ENCODE measurements at places on chromosomes 5 and 9.

DNA sequence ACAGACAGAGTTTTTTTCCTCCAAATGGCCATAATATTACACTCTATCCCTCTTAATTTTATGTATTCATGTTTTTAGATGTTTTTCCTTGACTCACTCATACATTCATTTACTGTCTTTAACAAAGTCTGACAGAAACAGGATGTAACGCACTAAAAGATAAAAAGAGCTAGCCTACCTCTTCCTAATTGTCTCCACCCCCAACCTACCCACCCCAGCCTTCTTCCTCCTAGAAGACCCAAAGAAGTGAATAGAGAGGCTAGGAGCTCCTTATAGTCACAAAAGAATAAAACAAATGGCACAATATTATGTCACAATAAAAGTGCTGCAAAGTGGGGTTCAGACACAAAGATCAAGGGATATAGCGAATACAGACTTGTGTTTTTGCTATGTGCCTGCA, 719 bp downstream of the NOL8 start:
- no peak for DNase-seq

GRCh38 chr9:75201480-75202209, 113.3 kb downstream of the OSTF1 start:
- no peak for DNase-seq

- no peak for DNase-seq
These were observed 72.8 kb downstream of the ADAMTS2 start for GRCh38 chr5:179272326-179273072.

- peak; percentile 100 for DNase-seq
These were observed 12.7 kb downstream of the CSF2 start for GRCh38 chr5:132086277-132086794.

GRCh38 chr5:154315196-154315595, 124.7 kb downstream of the GALNT10 start:
- no peak for DNase-seq

DNA sequence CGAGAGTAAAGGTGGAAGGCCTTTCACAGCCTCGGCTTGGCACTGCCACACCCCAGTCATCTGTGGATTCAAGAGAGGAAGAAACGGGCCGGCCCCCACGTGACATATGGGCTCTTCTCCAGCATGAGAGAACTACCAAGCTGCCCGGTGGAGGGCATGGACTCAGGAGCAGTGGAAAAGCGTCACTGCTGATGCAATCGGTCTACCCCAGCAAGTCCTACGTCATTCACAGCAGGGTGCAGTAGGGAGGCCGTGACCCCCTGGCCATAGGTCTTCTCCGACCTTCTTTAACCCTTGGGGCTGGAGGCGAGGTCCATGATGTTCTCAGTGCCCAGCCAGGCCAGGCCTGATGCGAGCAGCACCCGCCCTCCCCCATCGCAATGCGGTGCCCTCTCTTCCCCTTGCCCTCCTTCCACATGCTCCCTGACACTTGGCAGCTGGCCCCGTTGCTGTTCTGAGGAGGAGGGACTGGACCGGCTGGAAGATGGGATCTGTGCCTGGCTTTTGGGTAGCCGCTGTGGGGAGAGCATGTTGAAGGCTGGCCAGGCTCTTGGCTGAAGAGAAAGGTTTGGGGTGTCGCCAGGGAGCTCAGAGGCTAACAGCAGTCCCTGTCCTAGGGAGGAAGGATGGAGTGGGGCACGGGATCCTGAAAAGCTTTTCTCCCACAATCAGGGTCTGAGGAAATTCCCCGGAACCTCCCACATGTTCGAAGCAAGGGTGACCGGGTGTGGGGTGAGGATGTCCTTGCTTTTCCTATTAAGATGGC, 89.8 kb downstream of the LIFR start:
- no peak for DNase-seq

DNA sequence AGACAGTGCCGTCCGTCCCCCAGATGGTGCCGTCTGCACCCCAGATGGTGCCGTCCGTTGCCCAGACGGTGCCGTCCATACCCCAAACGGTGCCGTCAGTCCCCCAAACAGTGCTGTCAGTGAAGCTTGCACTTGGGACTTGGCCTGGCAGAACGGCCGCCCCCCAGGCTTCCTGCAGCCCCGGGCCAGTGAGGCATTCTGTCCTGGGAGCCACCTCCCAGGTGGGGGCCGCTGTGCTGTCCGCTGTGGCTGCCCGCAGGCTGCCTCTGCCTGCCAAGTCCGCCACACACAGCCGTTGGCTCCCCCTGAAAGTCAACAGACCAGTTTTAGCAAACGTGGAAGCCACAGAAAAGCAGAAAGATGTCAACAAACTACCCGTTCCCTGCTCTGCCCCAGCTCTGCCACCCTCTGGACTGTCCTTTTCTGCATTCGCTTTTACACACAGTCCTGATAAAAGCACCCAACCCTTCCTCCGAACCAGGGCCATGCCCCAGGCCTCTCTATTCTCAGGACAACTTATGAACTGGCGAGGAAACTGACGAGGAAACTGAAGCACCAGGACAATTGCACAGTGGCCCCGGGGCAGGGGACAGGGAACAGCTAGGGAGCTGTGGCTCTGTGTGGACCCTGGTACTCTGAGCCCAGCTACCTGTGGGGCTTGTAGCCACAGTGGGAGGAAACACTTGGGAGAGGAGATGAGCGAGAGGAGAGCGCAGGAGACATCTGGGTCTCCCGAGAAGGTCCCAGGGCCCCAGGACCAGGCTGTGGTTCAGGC, 39.6 kb upstream of the RXRA start:
- DNase-seq = no peak

GRCh38 chr5:167219298-167219697, 1072.1 kb upstream of the WWC1 start:
- DNase-seq = no peak

- no peak for DNase-seq
These were observed 9.6 kb downstream of the TLE4 start for GRCh38 chr9:79581388-79581787.

GRCh38 chr5:128574041-128574440, 36.0 kb upstream of the FBN2 start:
- DNase-seq = peak; percentile 49

DNA sequence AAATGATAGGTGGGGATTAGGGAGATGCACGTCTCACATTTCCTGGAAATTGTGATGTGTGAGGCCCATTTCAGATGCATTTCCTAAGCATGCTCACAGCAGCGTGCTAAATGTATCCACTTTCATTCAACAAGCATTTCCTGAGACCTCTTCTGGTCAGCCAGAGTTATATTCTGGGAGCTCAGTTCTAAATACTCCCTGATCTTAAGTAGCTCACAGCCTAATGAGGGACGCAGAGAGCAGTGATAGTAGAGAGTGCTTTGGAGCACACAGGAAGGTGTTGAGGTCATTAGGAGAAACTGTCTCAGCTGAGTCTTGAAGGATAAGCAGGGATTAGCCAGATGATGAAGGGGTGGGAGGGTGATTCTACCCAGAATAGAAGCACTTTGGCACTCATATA, 46.2 kb upstream of the FSD1L start:
- no peak for DNase-seq

- DNase-seq = no peak
These were observed 19.0 kb upstream of the WHRN start for GRCh38 chr9:114524247-114524681.

- DNase-seq = peak; percentile 33
These were observed 83.4 kb downstream of the RAPGEF1 start for GRCh38 chr9:131656356-131657036.

GRCh38 chr5:150469718-150470469, 20.4 kb upstream of the RPS14 start:
- DNase-seq = peak; percentile 97

DNA sequence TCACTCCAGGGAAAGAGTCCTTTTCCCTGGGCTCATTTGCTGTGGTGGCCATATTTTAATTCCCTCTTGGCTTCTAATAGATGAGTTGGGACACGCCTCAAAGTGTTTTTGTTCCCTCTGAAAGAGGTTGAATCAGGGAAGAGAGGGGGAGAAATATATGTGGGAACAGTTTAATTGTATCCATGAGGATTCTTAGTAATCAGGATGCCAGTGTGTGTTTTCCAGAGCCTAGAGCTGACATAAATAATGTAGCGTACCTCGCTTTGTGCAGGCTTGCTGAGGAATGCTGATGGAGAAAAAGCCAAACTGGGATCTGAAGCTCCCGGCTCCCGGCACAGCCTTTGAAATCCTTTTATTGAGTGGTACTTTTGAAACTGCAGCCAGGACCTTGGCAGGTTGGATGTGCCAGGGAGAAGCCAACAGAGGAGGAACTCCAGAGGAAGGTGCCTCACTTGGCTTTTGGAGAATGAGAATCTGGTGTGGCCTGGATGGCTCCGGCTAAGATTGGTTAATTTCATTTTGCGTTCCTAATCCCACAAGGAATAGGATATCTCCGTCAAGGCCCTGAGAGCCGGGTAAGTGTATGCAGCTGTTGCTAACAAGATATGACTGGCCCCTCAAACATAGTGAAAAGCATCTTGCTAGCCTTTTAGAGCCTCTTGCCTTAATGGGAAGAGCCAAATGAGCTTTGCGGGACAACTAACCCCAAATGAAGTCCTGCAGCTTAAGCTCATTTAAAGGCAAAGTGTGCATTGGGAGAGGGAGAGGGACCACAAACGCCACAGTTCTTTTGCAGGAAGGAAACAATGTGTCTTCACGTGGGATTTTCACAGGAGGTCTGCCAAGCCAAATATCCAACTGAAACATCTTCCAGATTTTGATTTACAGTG, 471.1 kb upstream of the WWC1 start:
- no peak for DNase-seq

- no peak for DNase-seq
These were observed 79.8 kb upstream of the KLF9 start for GRCh38 chr9:70494221-70494620.

GRCh38 chr5:33649549-33650482, 209.1 kb downstream of the TARS1 start:
- peak; percentile 78 for DNase-seq
